Stimulated activated CD4-positive, alpha-beta T cell treated with anti-CD3 and anti-CD28 coated beads, TNF-alpha, amount 100 ng/mL, for 1 hour (primary cell): ENCODE measurements at places on chromosomes 3 and 15.

DNA sequence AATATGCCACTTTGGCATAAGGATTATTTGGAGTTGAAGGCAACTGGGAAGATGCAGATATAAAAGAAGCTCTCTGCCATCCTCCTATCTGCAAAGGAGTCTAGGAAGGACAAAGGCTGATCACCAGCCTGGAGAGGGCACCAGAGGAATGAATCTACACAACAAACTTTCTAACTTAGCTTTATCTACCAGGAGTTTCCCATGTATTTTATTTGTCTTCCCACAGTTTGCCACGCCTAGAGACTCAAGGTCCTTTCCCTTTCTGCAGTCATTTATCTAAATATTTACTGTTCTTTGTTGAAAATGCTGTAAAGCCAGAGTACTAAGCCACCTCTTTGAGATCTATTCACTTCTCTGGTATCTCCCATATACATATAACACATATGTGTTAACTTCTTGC lies 32.2 kb downstream of the GPR176 start:
- DNase-seq, result no peak

- DNase-seq, result no peak
These were observed 190.3 kb downstream of the MCTP2 start for GRCh38 chr15:94421706-94422105.

DNA sequence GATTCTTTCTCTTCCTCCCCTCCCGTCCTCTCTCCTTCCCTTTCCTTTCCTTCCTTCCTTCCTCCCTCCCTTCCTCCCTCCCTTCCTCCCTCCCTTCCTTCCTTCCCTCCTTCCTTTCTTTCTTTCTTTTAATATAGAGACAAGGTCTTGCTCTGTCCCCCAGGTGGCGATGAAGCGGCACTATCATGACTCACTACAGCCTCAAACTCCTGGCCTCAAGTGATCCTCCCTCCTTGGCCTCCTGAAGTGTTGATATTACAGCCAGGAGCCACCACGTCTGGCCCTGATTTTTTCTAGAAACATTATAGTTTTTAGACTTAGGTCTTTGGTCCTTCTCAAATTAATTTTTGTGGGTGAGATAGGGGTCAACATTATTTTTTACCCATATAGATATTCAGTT lies 15.5 kb downstream of the GRM2 start:
- DNase-seq, result no peak

DNA sequence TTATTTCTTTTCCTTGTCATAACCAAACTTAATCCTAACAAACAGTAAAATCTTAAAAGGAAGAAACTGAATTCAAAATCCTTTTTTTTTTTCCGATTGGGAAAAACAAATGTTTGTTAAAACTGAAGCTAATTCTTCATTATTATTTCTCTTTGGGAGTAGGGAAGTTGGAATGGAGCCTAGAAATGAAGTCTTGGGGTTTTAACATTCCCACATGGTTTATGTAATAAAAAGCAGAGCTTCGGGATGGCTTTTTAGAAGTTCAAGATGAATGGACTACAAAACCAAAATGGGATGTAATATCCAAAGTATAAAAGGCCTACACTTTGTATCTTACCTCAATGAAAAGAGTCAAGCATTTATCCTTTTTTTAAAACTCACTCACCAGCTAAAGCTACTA lies 189.0 kb upstream of the TMC3 start:
- no peak for DNase-seq

- no peak for DNase-seq
These were observed 44.6 kb downstream of the ONECUT1 start for GRCh38 chr15:52745326-52746161.

DNA sequence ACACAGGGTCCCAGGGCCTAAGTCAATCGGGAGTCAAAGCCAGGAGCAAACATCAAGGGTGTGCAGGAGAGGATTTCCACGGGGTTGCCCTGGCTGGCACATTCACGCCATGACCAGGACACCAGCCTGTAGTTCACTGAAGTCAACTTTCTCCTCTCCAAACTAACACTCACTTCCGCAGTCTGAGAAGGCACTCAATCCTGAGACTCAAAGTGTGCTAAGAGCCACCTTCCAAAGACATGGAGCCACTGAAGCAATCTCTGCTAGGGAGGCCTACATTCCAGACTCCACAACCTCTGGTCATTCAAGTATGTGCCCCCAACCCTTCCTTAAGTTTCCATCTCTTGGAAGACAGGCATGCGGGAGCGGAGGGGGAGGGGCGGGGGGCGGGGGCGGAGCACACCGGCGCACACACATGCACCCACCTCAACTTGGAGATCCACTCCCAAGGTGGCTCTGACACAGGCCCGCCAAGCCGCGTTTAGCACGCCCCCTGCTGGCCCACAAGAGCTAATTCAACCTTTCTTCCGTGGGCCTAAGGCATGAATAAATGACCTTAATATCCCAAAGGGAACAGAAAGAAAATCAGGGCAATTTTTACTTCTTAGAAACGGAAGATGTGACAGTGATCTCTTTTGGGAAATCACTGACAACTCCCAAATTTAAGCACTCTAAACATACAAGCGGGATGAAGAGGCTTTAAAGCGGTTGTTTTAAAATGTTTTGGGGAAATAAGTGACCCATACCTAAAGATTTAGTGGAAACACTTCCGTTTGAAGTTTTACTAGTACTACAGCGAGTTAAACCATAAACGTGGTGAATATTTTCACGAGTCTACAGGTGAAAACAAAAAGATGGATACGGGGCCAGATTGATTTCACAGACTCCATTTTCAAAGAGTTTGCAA lies 162.5 kb upstream of the CHRNA7 start:
- no peak for DNase-seq

DNA sequence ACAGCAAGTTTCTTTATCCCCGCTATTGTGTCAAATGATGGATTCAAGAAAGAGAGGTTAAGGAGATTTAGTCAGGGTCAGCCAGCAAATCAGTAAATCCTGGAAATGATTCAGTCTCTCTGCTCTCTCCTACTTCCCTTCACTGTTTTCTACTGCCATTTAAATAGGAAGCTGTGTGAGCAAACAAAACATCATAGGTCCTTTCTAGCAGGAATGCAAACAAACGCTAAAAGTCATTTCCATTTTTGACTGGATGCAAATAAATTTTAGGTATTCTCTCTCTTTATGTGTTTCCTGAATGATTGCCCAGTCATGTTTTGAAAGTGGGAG lies 299.4 kb upstream of the RORA start:
- no peak for DNase-seq

GRCh38 chr15:73539212-73540128 lies 93.7 kb downstream of the NPTN start:
- DNase-seq, result no peak

DNA sequence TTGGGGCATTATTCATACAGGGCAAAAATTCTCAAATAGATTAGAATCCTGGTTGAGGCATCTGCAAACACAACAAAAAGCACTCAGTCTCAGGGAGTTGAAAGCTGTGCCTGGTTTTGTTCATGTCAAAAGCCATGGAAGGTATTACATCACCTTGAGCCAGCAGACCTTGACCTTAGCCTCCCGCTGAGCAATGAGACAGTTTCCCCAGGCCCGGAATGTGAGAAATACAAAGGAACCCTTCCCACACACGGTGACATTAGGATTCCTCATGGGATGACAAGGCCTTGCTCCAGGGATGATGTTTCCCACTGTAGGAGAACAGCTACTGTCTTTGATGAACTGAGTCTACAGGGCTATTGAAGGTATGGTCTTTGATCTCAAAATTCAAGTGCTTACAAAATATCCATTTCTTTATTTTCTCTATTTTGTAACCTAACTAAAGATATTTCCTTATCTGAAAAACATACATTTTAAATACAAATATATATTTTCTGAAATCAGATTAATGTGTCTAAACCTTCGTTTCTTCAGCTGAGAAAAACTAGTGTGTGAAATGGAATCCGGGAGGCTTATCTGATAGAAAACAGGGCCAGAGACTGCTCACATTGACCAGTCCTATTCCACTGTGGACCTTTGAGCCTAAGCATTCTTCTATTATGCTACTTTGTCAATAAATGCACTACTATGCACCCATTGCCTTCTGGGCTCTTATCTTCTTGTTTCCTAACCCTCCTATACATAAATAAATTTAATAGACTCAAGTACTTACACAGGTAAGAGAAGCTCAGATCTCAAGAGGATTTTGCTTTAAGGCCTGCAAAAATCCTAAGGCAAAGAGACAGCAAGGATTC lies 298.2 kb downstream of the KBTBD8 start:
- no peak for DNase-seq

GRCh38 chr3:151644986-151645385 lies 88.7 kb upstream of the AADACL2 start:
- no peak for DNase-seq

DNA sequence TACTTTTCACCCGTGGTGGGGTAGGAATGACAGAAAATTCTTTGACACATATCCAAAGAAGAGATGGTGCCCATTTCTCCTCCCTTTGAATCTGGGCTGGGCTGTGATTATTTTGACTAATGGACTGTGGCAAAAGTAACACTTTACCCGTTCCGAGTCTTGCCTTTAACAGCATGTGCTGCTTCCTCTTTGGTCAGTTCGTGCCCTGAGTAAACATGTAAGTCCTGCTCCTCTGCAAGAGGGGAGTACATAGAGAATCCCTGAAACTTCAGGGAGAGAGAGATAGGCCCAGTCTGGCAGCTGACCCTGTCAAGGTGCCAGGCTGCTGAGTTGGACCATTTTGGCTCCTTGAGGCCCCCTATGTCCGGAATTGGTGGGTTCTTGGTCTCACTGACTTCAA lies 243.1 kb downstream of the EPHB1 start:
- DNase-seq, result no peak

DNA sequence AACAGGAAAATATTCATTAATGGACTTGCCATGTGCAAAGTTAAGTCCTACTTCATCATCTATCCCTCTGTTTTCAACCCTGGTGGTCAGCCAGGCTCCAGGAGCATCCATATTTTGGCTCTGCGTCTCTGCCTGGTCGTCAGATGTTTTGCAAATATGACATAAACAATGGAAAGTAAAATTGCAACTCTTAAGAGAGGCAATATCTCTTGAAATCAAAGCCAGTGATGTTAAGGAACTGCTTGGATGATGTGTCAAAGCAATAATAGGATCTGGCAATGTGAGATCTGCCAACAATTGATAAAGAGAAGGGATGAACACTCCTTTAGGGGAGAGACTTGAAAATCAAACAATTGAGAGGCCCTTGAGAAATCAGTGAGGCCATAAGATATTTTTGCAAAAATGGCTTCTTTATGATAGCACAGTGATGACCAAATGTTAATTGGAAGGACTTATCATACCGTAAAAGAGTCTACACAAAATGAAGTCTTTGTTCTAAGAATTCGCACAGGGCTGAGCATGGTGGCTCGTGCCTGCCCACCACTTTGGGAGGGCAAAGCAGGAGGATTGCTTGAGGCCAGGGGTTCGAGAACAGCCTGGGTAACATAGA lies 6.5 kb downstream of the ABHD6 start:
- DNase-seq, result no peak

GRCh38 chr3:173938159-173938558 lies 540.6 kb downstream of the NLGN1 start:
- DNase-seq, result no peak

DNA sequence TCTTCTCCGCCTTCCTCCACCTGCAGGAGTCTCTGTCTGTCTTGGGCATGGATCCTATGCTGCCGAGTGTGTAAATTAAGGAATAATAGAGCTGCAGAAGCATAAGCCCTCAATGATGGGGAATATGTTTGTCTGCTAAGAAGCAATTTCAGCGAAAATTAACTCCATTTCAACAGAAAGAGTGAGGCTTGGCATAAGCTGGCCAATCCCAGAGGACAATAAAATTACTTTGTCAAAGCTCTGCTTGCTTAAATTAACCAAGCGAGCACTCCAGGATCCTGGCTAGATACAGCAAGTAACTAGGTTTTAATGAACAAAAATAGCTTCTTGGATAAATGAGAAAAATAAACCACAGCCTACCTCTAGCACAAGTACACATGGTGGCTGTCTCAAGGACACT lies 33.5 kb upstream of the PRR20G start:
- DNase-seq, result no peak

- no peak for DNase-seq
These were observed 97.7 kb upstream of the PRR20G start for GRCh38 chr3:127385540-127385870.

GRCh38 chr3:32435911-32436815 lies 44.5 kb downstream of the CMTM7 start:
- DNase-seq, result no peak

GRCh38 chr15:28098766-28099554 lies at the start of gene OCA2:
Gene OCA2, minus strand, starts transcription at chr15:28099315. Its CDS starts 17,441 bp downstream, at chr15:28081874.
- no peak for DNase-seq

DNA sequence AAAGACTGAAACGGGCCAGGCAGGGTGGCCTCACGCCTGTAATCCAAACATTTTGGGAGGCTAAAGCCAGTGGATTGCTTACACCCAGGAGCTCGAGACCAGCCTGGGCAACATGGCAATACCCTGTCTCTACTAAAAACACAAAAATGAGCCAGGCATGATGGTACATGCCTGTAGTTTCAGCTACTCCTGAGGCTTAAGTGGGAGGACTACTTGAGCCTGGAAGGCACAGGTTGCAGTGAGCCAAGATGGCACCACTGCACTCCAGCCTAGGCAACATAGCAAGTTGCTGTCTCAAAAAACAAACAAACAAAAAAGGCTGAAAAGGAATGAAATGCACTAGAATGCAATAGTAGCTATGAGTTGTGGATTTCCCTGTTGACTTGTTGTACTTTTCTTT lies 94.7 kb downstream of the STAG1 start:
- DNase-seq, result no peak

DNA sequence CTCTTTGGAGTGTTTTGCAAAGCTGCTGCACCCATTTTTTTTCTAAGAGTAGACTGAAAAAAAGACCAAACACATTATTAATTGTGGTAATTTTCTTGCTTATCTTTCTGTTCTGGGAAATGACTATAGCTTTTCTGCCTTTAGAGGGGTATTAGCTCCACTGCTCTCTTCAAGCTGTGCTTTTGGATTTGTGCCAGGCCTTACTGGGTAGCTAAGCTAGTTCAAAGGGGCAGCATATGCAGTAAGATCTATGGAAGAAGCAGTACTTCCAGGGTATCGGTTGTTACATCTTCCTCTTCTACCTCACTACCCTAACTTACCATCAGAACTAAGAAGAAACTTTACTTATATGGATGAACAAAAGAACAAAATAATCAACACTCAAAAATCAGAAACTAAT lies 28.7 kb upstream of the ARIH1 start:
- no peak for DNase-seq

- no peak for DNase-seq
These were observed 18.4 kb downstream of the HES1 start for GRCh38 chr3:194154346-194154745.

- no peak for DNase-seq
These were observed 437.7 kb downstream of the SI start for GRCh38 chr3:164640591-164640990.

- DNase-seq, result no peak
These were observed 26.8 kb downstream of the PAQR5 start for GRCh38 chr15:69325456-69325971.

GRCh38 chr3:169772305-169772896 lies 795 bp upstream of the MYNN start:
- DNase-seq, result no peak

- no peak for DNase-seq
These were observed 23.1 kb downstream of the BHLHE40 start for GRCh38 chr3:5002174-5002870.
